ENCODE measurements at places on chromosomes 2 and 18. TPM values are rescaled to one million over a fixed set of nuclear protein-coding genes. Genes with fewer than 3 reads are reported as not detected.
A peak's percentile ranks its signal among the peaks of the same experiment; 100 is the strongest.

- H3K27ac ChIP-seq: no peak overlapping the region
- no peaks in the 10 kb centered on the region for H3K27me3 ChIP-seq
- no peak overlapping the region for H3K4me3 ChIP-seq
Observed at GRCh38 chr2:122138561-122138960, 383.1 kb downstream of the TSN start.

DNA sequence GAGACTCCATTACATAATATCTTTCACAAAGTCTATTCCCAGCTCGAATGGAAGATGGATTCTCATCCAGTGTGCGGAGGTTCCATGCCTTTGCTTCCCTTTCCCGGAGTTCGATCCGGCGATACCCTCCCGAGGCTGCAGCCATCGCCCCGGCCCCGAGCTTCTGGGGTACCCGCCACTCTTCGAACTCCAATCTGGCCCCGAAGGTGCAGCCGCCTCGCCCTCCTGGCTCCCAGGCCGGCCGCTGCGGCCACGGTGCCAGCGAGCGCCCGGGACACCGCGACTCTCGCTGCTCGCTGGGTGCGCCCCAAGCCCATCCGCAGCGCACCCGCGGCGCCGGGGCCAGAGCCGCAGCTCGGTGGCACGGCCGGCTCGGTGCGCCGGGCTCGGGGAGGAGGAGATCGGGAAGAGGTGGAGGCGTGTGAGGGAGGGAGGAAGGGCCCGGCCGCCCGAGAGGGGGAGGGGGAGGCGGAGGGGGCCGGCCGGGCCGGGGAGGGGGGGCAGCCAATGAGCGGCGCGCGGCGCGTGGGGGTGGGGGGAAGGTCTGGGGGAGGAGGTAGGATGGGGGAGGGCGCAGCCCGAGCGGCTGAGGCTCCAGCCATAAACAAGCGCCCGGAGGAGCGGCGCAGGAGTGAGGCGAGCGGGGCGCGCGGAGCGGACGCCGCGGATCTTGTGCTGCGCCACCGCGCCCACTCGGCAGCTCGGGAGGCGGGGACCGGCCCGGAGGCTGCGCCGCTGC is at the start of gene CRIM1:
CRIM1 (plus strand) TSS at position 628 of the 739 bp plus-strand sequence. CDS start 515 bp downstream, outside the sequence.
- peak within 1 kb of the TSS; percentile 86 for H3K27ac ChIP-seq
- peak within 1 kb of the TSS; percentile 92 for H3K4me3 ChIP-seq
- peaks cover 34% of the 10 kb centered on the region for H3K4me1 ChIP-seq

DNA sequence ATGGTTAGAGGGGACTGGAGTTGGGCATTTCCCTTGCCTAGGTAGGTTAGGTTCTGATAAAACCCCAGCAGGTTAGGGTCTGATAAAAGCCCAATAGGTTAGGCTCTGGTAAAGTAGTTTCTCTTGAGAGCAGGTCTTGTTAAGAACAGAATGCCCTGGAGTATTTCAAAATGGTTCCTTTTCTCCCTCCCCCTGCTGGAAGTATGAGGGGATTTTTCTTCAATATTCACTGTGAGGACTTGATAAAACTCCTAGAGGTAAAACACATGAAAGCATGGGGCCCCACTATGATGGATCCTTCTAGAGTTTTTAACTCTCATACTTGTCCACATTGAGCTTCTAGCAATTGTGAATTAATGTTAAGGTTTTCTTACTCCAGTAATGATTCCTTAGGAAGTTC is 27.6 kb downstream of the ANKAR start:
- DNase-seq: no peak
- H3K27me3 ChIP-seq: no peaks in the 10 kb centered on the region
- H3K4me1 ChIP-seq: no peaks in the 10 kb centered on the region
- no peak overlapping the region for H3K27ac ChIP-seq

DNA sequence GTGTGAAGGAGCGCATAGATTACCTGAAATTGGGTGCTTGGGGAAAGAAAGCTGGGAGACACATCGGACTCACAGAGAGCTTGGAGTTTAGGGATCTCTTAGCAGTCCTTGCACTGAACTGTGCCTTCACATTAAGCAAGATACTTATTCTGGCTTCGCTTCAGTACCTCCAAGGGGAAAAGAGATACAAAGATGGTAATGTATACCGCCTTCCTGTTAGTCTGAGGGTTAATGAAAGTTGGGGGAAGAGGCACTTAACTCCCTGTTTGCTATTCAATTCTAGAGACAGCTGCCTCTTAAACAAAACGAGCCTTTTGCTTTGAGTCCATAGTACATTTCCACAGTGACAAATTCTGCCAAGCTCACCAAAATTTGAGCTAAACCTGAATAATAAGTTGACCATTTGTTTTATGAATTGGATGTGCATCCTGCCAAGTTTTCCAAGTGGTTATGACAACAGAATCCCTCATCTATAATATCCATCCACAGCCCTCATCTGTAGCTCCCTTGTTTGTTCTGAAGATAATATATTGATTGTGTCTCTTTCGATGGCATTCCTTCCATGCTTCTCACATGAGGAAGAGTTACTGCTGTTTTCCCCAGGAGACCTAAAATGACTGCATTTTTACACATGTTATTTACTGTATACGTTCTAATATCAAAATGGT is 287.1 kb upstream of the ATP5MC3 start:
- no peak overlapping the region for H3K4me3 ChIP-seq
- H3K36me3 ChIP-seq: no peaks in the 10 kb centered on the region
- H3K27ac ChIP-seq: no peak overlapping the region
- no peaks in the 10 kb centered on the region for H3K27me3 ChIP-seq

- H3K4me3 ChIP-seq: no peak overlapping the region
- DNase-seq: no peak
- H3K4me1 ChIP-seq: no peaks in the 10 kb centered on the region
- H3K36me3 ChIP-seq: no peaks in the 10 kb centered on the region
- no peak overlapping the region for H3K27ac ChIP-seq
Observed at GRCh38 chr2:2876331-2877221, 501.0 kb downstream of the EIPR1 start.

The RFTN2 gene
- 0.18 TPM for polyA plus RNA-seq

The ADRA2B gene
- polyA plus RNA-seq: 0.02 TPM

The NCKAP5 gene
- 3.0 TPM for polyA plus RNA-seq

The OTX1 gene
- 0.54 TPM for polyA plus RNA-seq

The TOGARAM2 gene
- polyA plus RNA-seq: not detected

The FTCDNL1 gene
- polyA plus RNA-seq: 1.1 TPM
